EH (cell line): ENCODE measurements at places on chromosomes 1 and 21.

- DNase-seq, result no peak
These were observed 45.0 kb downstream of the VAV3 start for GRCh38 chr1:107919953-107920352.

- peak; percentile 2 for DNase-seq
These were observed 405.3 kb downstream of the RRAGC start for GRCh38 chr1:38454236-38454635.

DNA sequence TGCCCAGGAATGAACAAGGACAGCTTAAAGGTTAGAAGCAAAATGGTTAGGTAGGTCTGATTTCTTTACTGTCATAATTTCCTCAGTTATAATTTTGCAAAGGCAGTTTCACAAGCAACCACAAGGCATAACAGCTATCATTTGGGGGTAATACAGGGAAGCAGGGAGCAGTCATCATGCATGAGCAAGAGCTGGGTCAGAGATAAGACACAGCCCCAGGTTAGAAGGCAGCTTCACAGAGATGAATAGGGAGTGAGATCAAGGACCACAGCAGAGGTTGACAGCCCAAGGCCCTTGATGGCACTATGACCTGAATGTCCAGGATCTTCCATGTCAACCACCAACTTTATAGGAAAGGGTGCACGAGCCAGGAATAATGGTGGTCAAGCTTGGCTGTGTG is 9.0 kb upstream of the CSRP1 start:
- no peak for DNase-seq

DNA sequence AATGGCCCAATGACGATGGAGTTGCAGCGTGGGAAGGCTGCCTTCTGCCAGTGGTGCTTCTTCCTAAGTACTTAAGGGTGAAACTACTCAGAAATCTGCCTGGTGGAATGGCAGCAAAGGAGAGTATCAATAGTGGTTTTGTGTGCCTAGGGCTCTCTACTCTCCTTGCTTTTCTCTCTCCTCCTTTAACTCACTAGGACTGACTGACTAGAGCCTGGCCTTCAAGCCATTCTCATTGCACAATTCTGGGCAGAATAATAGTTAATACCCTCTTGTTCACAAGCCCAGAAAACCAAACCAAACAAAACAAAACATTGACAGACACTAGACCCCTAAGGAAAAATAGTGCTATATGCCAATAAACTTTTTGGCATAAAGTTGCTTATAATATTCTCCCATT is 171.2 kb upstream of the PTGFR start:
- no peak for DNase-seq

- DNase-seq, result peak; percentile 23
These were observed 876 bp upstream of the CATSPERE start for GRCh38 chr1:244460197-244460596.

- no peak for DNase-seq
These were observed 164.8 kb downstream of the PPIAL4G start for GRCh38 chr1:148318123-148318903.

- DNase-seq, result no peak
These were observed 36.3 kb downstream of the DMAP1 start for GRCh38 chr1:44249543-44249942.

DNA sequence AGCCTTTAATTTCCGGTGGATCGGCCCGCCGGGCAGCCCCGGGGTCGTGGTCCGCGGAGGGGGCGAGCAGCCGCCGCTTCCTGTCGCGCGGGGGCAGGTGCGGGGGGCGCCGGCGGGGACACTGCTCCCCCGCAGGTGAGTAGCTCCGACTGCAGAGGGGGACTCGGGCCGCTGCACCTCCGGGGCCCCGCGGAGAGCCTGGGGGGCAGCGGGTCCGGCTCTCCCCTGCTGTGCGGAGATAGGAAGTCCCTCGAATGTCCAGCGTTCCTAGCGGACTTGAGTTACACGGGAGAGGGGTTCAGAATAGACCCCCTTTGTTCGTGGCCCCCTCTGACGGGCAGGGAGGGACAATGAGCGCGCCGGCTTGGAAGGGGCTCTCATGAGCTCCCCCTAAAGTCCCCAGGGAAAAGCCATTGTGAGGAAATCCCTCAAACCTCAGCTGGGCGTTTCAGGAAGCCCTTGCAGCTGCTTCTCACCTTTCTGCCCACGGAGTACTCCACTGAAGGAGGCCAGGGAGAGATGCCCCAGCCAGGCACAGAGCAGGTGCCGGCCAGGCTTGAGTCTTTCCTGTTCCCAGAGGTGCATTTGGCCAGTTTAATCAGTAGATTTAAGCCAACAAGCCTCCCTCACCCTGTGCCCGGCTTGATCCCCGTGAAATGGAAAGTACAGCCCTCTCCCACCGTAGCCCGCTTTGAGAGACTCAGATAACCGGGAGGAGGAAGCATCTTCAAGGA is 925 bp downstream of the PDE9A start:
- no peak for DNase-seq

- peak; percentile 14 for DNase-seq
These were observed 33.9 kb downstream of the EIF2D start for GRCh38 chr1:206578068-206578977.

- no peak for DNase-seq
These were observed 4.9 kb upstream of the WNT3A start for GRCh38 chr1:228001738-228002535.

- peak; percentile 51 for DNase-seq
These were observed 501 bp downstream of the FBXO6 start for GRCh38 chr1:11664336-11665065.

GRCh38 chr1:25131794-25132193 is 100.5 kb downstream of the SYF2 start:
- no peak for DNase-seq

DNA sequence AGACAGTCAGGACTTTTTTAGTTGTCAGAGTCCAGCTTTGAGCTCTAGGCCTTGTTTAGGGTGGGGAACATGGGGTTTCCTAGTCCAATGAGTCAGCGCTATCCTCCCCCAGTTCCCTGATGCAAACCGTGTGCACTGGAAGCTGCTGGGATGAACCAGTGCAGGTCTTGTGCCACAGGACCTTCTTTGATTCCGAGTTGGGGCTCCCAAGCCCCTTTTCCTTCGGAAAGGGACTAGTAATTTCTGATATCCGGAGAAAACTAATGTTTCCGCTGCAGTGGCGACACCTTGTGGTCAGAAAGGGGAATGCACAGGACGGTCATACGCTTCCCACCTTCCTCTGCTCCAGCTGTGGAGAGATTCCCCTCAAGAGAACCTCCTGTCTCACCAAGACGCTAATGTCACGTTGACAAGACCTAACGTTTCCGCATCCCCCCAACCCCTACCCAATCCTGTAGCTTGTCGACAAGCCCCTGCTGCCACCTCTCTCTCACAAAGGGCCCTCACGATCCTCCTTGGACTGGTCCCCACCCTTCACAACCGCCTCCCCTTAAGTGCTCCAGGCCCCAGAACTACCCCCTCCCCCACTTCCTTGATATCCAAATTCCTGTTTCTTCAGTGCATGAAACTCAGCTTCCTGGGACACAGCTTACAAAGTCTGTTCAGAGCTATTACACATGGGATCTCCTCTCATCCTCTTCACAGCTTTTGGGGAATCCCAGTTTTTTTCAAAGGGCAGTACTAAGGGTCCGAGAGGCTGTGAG is 30.9 kb downstream of the GPA33 start:
- DNase-seq, result peak; percentile 65

- no peak for DNase-seq
These were observed 4.3 kb downstream of the OR2C3 start for GRCh38 chr1:247531937-247532336.

- DNase-seq, result peak; percentile 47
These were observed 698 bp downstream of the MOV10 start for GRCh38 chr1:112674986-112675727.

GRCh38 chr1:29179641-29180184 is 2.0 kb downstream of the SRSF4 start:
- no peak for DNase-seq

- DNase-seq, result peak; percentile 80
These were observed 30.6 kb downstream of the ZC3H11B start for GRCh38 chr1:219582296-219582695.

GRCh38 chr1:14610761-14611160 is 12.3 kb downstream of the KAZN start:
- no peak for DNase-seq

GRCh38 chr1:41875487-41875886 is 43.2 kb downstream of the HIVEP3 start:
- no peak for DNase-seq

DNA sequence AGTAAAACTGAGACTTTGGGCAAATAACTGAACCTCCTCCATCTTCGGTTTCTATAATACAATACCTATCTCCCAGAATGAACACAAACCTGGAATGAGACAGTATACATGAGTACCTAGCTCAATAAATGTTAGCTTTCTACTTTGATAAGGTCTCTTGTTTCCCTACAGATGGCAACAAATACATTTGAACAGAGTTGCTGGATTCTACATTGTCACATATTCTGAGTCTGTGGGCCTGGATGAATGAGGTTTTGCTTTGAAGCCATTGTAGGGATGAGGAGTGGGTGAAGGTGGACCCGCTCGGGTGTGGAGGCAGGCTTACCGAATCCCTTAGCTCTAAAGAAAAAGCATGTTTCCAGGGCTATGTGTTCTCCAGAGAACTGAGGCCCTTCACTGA is 13.9 kb upstream of the FYB2 start:
- no peak for DNase-seq

DNA sequence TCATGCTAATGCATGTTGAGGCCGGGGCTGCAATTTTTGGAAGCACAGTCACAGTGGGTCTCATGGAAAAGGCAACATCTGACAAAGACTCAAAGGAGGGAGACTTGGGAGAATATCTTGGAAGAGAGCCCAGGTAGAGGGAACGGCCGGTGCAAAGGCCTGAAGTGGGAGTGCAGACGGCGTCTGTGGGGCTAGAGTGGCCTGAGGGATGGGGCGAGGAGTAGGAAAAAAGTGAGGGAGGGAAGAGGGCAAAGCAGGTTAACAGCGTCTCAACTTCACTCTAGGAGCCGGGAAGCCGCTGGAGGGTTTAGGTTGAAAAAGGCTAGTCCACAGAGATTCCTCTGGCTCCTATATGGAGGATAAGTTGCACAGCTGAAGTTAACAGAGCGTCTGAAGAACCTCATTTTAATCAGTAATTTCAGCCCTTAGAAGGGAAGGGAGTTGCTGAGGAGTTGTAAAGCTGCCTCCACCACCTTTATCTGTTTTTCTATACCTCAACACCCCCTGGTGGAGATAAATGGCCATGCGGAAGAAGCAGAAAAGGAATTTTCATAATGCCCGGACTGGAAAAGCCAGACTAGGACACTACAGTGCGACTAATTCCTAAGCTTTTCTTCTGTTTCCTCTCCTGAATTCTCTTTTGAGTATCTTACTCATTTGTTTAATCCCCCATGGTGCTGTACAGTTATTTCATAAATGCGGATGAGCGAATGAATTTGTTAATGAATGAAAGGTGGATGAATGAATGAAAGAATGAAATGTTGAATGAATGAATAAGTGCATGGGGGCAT is 78.7 kb upstream of the ZNF281 start:
- DNase-seq, result peak; percentile 89

DNA sequence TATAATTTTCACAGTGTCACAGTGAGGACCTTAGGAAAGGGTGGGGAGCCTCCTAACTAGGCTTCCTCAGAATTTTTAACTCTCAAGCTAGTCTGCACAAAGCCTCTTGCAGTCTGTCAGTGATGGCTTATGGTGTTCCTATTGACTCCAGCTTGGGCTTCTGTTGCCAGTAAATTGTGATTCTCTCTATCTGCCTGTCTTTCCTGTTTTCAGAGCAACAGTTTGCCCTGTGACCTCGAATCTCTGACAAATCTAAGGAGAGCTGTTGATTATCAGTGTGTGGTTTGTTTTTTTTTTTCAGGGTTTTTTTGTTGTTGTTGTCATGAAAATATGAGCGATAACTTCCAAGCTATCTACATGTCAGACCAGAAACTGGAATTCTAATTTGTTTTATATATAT is 423.2 kb upstream of the B3GALT2 start:
- DNase-seq, result no peak

GRCh38 chr1:238955934-238956333 is 430.4 kb upstream of the CHRM3 start:
- DNase-seq, result no peak

- DNase-seq, result peak; percentile 9
These were observed at the start of gene MCOLN3 for GRCh38 chr1:85048296-85049064. MCOLN3 (minus strand) TSS chr1:85048500; CDS start chr1:85045360, 3,140 bp downstream.

DNA sequence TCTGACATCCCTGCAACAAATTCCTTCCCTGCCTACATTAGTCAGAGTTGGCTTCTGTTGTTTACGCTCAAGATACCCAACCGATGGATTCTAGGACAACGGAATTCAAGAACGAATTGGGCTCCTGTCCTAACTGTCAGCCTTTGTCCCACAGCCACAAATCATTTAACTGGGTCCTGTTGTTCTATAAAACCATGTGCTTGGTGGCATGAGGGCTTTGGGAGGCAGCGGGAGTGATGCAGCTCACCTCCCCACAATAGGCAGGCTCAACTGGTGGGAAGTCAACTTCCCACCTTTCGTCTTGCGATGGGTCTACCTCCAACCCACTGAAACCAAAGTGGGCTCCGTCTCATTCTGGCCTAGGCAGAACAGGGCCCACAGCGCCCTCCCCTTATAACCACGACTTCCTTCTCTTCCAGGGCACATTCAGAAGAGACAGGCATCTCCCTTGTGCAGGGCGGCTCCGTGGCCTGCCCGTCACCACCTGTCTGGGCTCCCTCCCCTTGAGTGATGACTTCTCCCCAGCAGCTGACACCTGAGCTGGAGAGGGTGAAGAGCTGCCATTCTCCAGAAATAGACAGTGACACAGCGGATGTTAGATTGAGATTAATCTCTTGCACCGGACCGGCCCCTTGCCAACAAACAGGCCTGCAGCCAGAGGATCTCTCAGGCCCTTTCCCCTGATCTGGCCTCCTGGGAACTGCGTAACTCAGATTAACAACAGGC is 26.5 kb downstream of the LRRC38 start:
- DNase-seq, result no peak

DNA sequence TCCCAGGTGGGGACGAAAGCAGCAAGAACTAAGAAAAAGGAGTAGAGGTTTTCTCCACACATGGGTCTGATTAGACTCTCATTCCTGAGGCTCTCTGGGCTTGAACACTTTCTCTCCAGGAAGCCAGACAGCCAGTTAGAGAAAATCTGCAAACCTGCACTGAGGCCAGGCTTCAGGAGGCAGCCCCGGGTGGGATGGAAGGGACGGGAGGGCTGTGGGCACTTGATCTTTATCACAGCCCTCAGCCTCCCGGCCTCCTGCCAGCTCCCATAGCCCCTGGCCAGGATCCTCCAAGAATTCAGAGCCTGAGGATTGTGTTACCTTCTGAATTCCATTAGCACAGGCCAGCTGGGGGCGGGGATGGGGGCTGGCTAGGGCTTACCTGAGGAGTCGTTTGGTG is 40.1 kb downstream of the SERTAD4 start:
- DNase-seq, result peak; percentile 41
